Right ventricle myocardium inferior (tissue), 1 donor: ENCODE measurements at places on chromosomes 1 and 21.

GRCh38 chr1:228073061-228073856, 9.2 kb upstream of the ARF1 start:
- peak; percentile 63 for DNase-seq

- DNase-seq: no peak
These were observed 104.1 kb downstream of the SLC25A24 start for GRCh38 chr1:108096089-108096488.

DNA sequence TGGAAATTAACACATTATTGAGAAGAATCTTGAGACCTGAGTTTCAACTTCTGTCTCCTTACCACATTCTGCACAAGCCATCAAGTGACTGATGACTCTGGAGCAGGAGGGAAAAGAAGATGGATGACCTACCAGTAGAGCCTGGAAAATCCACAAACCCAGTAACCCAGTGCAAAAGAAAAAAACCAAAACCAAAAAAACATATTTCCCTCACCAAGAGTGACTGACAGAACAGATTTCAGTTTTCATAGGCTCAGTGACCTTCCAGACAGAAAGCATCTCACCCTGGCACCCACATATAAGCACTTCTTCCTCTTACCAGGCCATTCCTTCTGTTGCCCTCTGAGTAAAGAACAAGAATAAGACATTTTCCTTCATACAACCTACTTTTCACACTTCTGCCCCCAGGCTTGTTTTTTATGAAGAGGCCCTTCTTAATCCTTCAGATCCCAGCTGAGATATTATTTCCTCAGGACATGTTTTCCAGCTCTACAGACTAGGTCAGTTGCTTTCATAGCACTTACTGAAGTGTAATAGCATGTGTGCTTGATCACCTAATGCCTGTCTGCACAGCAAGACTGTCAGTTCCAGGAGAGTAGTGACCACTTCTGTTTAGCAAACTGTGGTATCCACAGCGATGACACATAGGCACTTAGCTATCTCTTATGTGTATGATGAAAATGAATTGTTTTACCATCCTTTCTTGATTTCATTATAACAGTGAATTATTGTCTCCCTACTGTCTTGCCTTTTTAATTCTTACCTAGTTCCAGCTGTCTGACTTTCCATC, 4.0 kb downstream of the TSACC start:
- DNase-seq: no peak

- DNase-seq: no peak
These were observed 18.7 kb upstream of the RERE start for GRCh38 chr1:8835941-8836643.

GRCh38 chr1:115062542-115063004, 26.7 kb downstream of the TSPAN2 start:
- peak; percentile 73 for DNase-seq

- no peak for DNase-seq
These were observed 30.7 kb downstream of the SDCCAG8 start for GRCh38 chr1:243286409-243287122.

GRCh38 chr1:23102289-23102688, 66.4 kb downstream of the LUZP1 start:
- DNase-seq: no peak

DNA sequence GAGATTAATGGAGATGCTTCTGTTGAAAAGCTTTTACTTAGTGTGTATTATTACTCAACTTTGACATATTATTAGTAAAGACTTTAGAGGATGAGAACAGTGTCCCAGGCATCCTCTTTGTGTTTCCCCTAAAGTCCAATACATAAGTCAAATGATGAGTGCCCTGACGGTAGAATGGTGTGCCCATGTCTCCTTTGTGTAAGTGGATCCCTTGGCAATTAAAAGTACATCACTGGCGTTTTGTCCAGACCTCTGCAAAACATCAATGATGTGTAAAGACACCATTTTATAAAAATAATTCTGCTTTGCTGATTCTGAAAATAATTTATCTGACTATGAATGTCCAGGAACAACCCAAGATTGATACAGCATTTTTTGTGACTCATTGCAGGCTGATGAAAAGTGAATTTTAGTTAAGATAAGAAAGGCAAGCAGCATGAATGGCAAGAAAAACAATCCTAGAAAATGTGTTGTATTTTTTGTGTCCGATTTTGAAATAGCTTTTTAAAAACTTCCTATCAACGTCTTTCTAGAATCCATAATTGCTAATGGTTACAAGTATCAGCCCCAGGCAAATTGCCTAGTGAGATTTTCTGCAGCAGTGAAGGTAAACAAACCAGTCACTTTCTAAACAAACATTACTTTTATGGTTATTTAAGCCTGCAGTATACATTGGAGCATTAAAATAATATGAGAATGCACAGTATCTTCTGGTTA, 251.5 kb downstream of the PTPRC start:
- no peak for DNase-seq

DNA sequence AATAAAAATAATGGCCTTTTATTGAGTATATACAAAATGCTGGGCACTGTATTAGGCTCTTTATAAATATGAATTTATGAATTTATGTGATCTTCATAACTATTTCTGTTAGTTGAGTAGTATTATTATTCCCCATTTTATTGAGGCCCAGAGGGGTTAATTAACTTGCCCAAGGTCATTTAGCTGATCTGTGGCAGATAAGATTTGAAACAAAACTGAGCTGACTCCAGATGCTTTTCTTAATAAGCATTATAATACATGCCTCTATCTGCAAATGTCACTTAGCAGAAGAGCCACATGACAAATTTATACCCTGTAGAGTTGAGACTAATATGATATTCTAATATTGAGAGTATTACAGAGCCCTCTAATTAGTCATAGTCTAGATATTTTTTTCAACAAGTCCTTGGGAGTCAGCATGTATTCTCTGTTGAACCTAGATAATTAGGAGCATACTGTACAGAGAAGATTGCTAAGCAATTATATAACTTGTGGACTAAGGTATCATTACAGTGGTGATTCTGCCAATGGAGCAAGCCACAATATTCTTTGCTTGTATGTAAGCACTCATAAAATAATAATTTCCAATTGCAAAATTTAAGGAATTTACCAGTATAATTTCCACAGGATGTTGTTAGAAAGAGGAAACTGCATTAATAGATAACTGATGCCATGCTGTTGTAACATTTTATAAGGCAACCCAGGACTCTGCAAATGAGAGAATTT, 112.0 kb downstream of the LRRC40 start:
- DNase-seq: no peak

- no peak for DNase-seq
These were observed 166.8 kb downstream of the ZNF281 start for GRCh38 chr1:200243042-200243437.

DNA sequence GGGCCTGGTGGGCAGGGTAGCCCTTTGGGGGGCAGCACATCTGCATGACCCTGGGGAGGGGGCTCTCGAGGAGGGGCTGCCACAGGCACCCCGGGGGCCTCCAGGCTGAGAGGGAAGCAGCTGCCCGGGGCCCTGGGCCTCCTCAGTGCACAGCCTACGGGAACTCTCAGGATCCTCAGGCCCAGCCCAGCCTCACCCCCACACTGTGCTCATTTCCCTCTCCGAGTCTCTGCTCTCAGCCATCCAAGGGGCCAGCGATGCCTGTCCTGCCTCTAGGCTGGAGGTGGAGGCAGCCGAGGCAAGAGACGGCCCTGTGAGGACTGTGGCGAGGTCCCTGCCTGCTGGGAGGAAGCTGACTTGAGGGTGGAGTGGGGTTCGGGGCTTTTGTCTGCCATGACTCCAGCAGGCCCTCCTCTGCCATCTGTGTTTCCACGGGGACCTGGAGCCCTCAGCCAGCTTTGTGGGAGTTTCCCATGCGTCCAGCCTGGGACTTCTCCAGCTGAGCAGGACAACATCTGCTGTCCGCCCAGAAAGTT, 7.2 kb upstream of the PLEKHG5 start:
- DNase-seq: no peak

- no peak for DNase-seq
These were observed 189.8 kb upstream of the OLFM3 start for GRCh38 chr1:102186536-102186935.

DNA sequence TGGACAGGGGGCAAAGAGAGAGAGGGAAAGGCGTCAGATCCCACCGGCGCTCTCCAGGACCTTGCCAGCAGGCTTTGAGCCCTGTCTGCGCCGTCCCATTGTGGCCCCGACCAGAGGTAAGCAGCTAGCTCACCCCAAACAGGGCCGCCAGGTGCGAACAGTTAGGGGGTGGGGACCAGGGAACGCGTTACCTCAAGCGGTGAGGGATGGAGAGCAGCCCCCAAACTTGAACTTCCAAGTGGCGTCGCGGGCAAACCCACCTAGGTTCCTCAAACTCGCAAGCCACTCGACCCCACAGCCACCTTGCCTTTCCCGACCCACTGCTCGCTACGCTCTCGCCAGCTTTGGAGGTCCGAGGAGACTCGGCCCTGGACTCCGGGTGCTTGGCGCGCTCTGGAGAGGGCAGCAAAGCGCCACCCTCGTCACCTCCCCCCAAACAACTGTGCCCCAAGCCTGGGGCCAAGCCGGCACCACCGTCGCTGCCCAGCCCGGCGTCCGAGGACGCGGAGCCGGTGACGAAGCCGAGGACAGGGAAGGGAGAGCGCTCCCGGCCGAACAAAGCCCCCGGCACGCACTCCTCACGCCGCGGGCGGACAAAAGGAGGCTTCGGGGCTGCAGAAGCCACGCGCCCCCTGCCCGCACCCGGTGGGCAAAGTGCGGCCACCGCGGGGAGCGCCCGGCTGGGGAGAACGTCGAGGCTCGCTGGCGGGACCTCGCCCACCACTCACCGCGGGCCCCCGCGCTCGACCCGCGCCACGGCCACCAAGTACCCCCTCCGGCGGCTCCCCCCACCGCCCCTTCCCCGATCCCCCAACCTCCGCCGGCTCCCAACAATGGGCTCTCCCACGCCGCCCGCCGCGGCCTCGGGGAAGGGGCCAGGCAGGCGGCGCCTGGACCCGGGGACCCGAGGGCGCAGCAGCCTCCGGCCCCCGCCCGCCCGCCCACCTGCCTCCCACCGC, 976 bp downstream of the SSBP3 start:
- no peak for DNase-seq

- no peak for DNase-seq
These were observed 39.8 kb downstream of the WNT2B start for GRCh38 chr1:112548547-112548946.

- DNase-seq: no peak
These were observed 23.2 kb downstream of the SLC44A5 start for GRCh38 chr1:75587692-75588091.

- no peak for DNase-seq
These were observed 47.6 kb downstream of the KDM5B start for GRCh38 chr1:202760589-202760988.

DNA sequence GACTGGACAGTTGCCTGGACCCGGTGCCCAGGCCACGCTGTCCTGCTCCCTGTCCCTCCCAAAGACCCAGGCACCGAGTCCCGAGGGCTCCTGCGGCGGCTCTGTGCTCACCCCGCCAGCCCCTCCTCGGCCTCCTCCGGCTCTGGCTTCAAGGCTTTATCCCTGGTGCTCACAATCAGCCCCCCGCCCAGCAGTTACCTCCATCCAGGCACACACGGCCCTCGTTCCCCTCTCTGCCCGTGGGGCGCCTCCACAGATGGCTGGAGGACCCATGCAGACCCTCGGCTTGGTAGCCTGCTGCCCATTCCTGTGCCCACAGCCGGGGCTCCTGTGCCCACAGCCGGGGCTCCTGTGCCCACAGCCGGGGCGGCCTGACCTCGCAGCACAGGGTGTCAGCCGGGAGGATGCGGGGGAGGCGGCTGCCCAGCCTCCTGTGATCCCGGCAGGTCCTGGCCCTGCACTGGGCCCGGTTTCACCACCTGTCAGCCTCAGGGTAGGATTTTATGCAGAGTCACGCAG, 52.3 kb upstream of the COL18A1 start:
- peak; percentile 64 for DNase-seq

- DNase-seq: no peak
These were observed 88.8 kb downstream of the MAST2 start for GRCh38 chr1:45892068-45892785.

DNA sequence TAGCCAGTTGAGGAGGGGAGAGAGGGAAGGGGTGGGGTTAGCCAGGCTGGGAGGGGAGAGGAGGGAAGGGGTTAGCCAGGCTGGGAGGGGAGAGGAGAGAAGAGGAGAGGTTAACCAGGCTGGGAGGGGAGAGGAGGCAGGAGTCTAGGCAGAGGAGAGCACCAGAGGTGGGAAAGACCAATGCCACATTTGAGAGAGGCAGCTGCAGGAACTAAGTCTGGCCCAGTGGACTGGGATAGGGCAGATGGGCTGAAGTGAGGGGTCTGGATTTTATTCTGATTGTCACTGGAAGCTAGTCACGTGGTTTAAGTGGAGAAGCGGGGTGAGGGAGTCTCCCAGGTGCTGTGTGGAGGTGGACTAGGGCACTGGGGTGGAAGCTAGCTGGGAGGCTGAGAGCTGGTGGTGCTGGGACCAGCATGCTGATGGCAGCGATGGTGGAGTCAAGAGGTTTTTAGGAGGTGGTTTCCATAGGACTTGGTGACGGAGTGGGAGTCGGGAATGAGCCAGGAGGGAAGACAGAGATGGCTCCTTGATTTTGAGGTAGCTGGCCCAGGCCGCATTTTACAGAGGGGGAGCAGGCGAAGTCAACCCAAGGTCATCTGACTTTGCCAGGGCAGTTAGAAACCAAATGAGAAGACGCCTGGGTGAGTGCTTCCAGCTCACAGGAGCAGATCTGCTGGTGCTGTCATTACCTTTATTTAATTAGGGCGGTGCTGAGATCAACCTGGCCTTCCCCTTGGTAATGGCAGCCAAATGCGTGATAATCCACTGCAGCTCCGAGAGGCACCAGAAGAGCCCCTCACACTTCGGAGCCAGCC, 42.8 kb downstream of the DISP3 start:
- DNase-seq: no peak
